ENCODE measurements at places on chromosomes 7 and 10.
A peak's percentile ranks its signal among the peaks of the same experiment; 100 is the strongest.

- no peaks in the 10 kb centered on the region for H3K27me3 ChIP-seq
- no peak for DNase-seq
- H3K27ac ChIP-seq, result peak overlapping the region; percentile 28
- no peaks in the 10 kb centered on the region for H3K36me3 ChIP-seq
Observed at GRCh38 chr10:125035588-125036295, 93.8 kb downstream of the ZRANB1 start.

GRCh38 chr7:2126621-2127020, 106.1 kb downstream of the MAD1L1 start:
- H3K27me3 ChIP-seq, result no peaks in the 10 kb centered on the region
- no peak overlapping the region for H3K27ac ChIP-seq
- H3K36me3 ChIP-seq, result no peaks in the 10 kb centered on the region
- no peaks in the 10 kb centered on the region for H3K4me1 ChIP-seq
- no peak for DNase-seq

DNA sequence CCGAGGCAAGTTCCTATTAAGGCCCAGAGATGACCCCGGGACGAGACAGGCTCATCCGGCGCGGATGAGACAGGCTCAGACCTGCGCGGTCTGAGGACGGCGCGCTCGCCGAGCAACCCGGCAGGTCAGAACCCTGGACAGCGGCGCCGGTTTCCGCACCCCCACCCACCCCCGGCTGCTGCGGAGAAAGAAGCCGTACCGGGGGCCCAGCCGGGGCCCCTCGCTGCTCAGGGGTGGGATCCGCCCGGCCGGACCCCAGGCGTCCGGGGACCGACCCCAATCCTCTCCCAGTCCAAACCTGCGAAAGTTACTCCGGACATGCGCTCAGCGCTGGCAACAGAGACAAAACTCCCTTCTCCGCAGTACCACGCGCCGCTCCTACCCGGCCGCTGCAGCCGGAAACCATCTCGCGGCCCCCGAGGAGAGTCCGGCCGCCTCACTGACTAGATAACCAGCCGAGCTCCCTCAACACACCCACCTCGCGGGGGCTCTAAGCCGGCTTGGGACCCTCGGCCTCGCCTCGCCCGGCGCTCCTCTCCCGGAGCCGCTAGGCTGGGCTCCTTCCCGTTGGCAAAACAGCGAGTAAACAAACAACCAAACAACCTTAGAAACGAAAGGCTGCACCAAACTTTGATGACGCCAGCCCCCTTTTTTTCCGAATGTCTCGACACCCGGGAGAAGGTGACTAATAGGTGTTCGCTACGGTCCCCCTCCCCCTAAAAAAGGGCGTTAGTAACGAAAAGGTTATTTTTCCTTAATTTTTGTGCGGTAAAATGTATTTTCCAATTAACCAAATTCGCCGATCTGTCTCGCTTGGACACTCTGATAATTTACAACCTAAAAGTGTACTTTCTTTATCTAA, 2.3 kb upstream of the DRGX start:
- no peak for DNase-seq
- H3K27me3 ChIP-seq, result peaks cover 52% of the 10 kb centered on the region
- no peak overlapping the region for H3K27ac ChIP-seq
- H3K36me3 ChIP-seq, result no peaks in the 10 kb centered on the region
- no peaks in the 10 kb centered on the region for H3K4me1 ChIP-seq
- H3K4me3 ChIP-seq, result no peak overlapping the region

DNA sequence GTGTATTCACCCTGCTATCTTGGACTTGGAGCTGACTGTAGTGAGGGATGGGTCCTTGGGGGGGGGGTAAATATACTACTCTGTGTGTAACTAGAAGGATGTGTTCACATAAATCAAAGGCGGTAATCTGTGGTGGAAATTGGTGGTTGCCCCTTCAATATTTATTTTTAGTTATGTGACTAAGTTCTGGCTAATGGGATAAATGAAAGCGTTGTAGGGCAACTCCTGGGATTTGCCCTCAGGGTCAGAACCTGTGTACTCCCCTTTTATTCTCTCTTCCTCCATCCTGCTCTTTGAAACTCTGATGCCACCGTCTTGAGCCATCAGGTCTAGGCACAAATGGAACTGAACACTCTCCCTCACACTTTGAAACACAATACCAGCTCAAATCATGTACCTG, 24.3 kb upstream of the ST7 start:
- H3K27me3 ChIP-seq, result no peaks in the 10 kb centered on the region
- no peak overlapping the region for H3K27ac ChIP-seq
- H3K4me1 ChIP-seq, result no peaks in the 10 kb centered on the region
- no peak for DNase-seq

DNA sequence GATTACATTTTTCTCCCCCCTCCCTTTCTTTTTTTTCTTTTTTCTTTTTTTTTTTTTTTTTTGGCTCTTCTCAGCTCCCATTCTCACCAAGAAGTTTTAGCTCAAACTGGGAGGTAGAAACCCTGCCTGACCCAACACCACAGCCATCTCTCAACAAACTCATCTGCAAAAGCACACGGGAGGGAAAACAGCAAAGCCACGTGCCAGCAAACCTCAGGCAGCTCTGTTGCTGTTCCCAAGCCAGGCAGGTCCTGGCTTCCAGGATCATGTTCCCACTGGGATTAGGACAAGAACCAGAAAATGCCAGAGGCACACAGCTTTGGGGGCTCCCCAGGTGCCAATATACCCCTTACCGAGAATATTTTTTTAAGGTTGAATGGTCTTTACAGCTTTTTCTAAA, 56.7 kb downstream of the ITIH5 start:
- no peak overlapping the region for H3K4me3 ChIP-seq
- no peak for DNase-seq
- no peaks in the 10 kb centered on the region for H3K4me1 ChIP-seq
- no peak overlapping the region for H3K27ac ChIP-seq

DNA sequence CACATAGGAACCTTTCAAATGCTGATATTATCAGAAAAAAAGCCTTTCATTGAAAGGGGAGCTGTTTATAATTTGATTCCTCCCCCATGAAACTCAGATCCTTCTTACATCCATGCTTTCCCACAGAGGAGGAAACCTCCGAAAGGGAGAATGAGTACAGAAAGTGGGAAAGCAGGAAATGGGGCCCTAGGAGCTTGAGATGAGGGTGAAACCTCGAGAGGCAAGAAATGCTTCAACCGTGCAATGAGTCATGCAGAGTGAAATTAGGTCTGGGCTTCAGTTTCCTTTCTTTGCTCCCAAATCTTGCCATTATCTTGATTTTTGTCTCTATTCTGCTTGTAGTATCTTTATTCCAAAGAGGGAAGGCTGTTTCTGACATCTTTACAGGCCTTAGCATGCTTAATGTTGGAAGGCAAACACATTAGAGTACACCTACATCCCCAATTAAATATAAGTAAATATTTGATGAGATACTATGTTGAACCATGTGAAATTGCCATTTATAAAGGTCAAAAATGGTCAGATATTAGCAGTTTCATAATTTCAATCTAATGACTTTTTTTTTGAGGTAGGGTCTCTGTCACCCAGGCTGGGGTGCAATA, 79.1 kb downstream of the NAMPT start:
- DNase-seq, result no peak
- no peaks in the 10 kb centered on the region for H3K27me3 ChIP-seq
- no peak overlapping the region for H3K27ac ChIP-seq
- H3K36me3 ChIP-seq, result no peaks in the 10 kb centered on the region

DNA sequence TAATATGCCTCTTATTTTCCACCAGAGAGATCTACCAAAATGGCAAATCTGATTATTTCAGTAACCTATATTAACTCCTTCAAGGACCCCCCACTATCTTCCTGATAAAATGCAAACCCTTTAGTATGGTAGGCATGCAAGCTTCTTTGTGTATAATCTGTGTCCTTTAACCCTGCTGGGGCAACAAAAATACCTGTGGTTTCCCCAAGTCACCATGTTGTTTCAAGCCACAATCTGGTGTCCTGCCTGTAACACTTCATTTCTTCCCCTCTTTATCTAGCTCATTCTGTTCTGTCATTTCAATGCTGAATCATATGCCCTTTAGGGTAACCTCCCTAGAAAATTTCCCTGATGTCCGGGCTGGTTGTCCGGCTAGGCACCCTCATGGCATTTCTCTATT, 5.3 kb downstream of the CALCR start:
- H3K27ac ChIP-seq, result no peak overlapping the region
- H3K4me3 ChIP-seq, result no peak overlapping the region
- H3K27me3 ChIP-seq, result no peaks in the 10 kb centered on the region
- H3K36me3 ChIP-seq, result no peaks in the 10 kb centered on the region
- DNase-seq, result no peak
- no peaks in the 10 kb centered on the region for H3K4me1 ChIP-seq

GRCh38 chr10:27660711-27661110, 84.9 kb downstream of the MKX start:
- DNase-seq, result no peak
- no peaks in the 10 kb centered on the region for H3K27me3 ChIP-seq
- no peaks in the 10 kb centered on the region for H3K36me3 ChIP-seq

All from uterus (tissue), 4 donors.